Spleen (tissue), 13 donors: ENCODE measurements at places on chromosomes 11 and 22. TPM values are rescaled to one million over a fixed set of nuclear protein-coding genes. Genes with fewer than 3 reads are reported as not detected.

ST14 gene
- total RNA-seq = 12.0 TPM

OR52E8 gene
- not detected for total RNA-seq

HSPB2 gene
- 1.4 TPM for total RNA-seq

CRYBB2 gene
- not detected for total RNA-seq

MRPL49 gene
- total RNA-seq = 37.9 TPM

POU2AF2 gene
- not detected for total RNA-seq

KRTAP5-4 gene
- not detected for total RNA-seq

PNPLA3 gene
- total RNA-seq = not detected

SLC22A25 gene
- not detected for total RNA-seq

TXNRD2 gene
- 44.8 TPM for total RNA-seq

AGBL2 gene
- total RNA-seq = 2.5 TPM

MYOD1 gene
- not detected for total RNA-seq

C11orf87 gene
- not detected for total RNA-seq

DNA sequence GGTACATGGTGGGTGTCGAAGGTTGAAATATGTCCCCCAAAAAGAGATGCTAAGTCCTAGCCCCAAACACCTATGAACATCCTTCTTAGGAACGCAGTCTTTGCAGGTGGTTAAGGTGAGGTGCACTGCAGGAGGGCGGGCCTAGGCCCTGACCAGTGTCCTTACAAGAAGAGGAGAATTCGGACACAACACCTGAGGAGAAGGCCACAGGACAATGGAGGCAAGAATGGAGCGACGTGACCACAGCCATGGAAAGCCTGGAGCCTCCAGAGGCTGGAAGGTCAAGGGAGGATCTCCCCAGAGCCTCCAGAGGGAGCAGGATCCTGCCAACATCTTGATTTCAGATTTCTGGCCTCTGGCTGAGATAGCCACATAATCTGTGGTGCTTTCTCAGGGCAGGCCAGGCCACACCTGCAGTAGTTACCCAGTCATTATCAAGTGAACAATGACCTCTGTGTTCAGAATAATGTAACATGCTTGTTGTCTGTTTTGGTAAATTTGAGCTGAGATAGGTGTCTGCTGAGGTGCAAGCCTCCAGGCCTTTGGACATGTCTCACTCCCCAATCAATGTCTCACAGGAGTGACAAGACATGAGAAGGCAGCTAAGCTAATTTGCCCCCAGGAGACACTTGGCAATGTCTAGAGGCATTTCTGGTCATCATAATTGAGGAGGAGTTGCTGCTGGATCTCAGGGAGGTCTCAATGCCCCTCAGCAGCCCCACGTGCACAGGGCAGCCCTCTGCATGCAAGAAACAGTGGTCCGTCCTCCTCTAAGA, 498.9 kb downstream of the BRD1 start:
- peak; percentile 41 for DNase-seq

DNA sequence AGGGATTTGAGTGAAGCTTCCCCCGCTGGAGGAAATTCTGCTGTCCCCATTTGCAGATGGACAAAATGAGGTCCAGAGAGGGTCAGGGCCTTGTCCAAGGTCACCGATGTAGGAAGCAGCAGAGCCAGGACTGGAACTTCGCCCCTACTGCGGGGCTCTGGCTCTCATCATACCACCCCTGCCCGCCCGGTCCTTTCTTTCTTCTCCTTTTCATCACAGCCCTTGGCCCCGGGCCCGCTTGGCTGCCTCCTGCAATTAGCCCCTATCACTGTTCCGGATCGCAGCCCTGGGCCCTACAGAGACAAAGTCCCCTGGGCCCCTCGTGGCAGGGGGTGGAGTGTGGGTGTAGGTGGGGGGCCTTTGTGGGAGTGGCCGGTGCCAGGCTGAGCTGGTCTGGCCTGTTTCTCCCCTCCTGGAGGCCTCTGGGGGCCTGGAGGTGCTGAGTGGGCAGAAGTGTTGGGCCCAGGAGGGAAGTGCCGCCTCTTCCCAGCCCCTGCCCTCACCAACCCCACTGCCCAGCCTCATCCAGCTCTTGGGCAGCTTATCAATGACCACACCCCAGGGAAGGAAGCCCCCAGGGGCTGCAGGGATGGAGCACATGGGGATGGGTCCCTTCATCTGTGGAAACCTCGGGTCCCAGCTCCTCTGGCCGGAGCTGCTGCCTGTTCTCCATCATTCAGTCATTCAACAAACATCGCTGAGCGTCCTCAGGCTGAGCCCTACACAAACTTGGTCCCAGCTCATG, 3.4 kb downstream of the EMID1 start:
- DNase-seq = peak; percentile 82

DNA sequence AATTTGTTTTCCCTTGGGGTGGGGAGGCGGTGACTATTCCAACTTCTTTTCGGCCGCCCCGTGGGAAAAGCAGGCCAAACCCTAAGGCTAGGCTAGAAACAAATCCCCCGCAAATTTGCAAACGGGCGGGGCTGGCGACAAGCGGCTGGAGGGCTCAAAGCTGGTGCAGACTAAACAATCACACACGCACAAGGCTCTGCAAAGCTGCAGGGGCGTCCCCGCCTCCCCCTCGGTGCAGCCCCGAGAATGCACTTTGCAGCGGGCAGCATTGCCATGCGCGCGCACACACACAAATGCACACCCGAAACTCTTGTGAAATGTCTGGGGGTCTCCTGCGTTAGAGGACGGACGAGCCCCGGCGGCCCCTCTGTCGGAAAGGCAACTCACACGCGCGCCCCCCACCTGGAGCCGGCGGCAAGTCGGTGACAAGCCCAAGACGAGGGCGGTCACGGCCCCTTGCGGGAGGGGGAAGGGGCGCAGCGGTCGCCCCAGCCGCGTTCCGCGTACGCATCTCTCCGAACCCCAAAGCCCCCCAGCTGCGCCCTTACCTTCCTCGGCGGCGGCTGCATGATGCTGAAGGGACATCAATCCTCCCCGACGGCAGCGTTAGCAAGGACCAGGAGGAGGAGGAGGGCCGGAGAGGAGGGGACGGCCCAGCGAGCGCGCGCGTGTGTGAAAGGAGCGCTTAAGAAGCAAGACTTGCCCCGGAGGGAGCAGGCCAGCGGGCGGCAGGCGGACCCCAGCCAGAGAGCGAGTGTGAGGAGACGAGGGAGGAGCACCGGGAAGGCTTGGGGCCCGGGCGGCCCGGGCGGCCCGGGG, 600 bp downstream of the FCHSD2 start:
- peak; percentile 95 for DNase-seq

- no peak for DNase-seq
Observed at GRCh38 chr11:129237880-129238638, 45.9 kb upstream of the ARHGAP32 start.

- DNase-seq = no peak
Observed at GRCh38 chr11:1341928-1342524, 32.6 kb upstream of the TOLLIP start.

DNA sequence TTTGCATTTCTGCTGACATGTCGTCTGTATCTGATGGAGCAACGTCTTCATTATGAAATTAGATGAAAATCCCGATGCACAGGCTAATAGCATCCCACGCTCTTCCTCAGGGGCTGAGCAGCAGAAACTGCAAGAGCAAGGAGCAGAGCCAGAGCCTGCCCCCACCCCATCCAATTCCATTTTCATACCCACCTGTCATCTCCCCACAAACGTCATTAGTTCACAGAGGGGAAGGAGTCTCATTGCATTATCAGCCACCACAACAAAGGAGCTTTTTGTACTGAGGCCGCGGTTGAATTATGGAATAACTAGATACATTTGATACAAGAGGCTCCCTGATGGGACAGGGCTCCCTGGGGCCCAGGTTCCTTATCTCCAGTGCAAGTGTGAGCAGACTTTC, 515.0 kb downstream of the NTM start:
- no peak for DNase-seq

- no peak for DNase-seq
Observed at GRCh38 chr11:63920126-63920938, 3.4 kb upstream of the RCOR2 start.

DNA sequence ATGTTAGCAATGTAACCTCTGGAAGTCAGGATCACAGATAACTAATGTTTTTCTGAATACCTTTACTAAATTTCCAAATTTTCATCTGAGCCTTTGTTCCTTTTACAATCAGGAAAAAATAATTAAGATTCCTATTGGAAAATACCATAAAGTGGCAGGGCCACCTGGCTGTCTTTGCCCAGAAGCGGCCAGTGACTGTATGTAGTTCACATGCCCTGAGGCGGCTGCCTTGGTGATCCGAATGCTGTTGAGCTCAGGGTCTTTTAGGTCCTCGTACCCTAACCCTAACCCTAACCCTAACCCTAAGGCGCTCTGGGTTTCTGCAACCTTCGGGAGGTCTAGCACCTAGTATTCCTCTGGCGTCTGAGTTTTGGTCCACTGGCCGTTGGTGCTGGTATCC, 8.5 kb upstream of the ARFGAP3 start:
- DNase-seq = no peak

GRCh38 chr11:64898076-64898445, 18.9 kb downstream of the ATG2A start:
- DNase-seq = no peak

- no peak for DNase-seq
Observed at GRCh38 chr11:60717956-60718355, 6.6 kb upstream of the MS4A18 start.

GRCh38 chr11:57461841-57462489, 1.6 kb downstream of the RTN4RL2 start:
- no peak for DNase-seq

GRCh38 chr11:22928207-22928917, 68.1 kb upstream of the CCDC179 start:
- DNase-seq = no peak

- DNase-seq = peak; percentile 1
Observed at GRCh38 chr11:16796311-16796710, 57.9 kb downstream of the C11orf58 start.

DNA sequence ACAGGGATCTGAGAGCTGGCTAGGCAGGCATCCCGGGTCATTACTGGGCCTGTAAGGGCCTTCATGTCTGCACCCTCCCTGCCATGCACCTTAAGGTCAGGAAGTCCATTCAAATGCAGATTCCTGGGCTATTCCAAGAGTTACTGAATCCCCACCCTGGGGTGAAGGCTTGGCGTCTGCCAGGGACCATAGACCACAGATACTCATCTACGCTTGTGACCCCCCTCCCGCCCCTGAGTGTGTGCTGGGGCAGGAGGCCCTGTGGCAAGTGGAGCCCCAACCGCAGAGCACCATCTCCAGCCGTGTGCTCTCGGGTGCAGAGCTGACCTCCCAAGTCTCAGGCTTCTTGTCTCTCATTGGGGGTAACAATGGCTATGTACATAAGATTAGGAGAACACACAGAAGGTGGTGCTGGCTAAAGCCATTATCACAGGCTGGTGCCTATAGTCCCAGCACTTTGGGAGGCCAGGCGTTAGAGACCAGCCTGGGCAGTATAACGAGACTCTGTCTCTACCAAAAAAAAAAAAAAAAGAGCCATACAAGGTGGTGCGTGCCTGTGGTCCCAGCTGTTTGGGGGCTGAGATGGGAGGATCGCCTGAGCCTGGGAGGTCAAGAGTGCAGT, 19.1 kb upstream of the KCNQ1OT1 start:
- DNase-seq = no peak

GRCh38 chr11:96785073-96785472, 395.3 kb downstream of the JRKL start:
- no peak for DNase-seq

- no peak for DNase-seq
Observed at GRCh38 chr11:93389737-93390136, 59.2 kb downstream of the DEUP1 start.

DNA sequence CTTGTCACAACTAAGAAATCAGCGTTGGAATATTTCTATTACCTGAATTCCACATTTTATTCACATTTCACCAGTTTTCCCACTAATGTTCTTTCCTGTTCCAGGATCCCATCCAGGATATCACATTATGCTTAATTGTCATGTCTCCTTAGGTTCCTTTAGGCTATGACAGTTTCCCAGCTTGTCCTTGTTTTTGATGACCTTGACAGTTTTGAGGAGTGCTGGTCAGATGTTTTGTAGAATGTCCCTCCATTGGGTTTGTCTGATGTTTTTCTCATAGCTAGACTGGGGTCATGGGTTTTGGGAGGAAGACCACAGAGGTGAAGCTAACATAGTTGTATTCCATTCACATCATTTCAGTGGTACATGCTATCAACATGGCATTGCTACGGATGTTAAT, 80.8 kb upstream of the HEPHL1 start:
- DNase-seq = no peak

- DNase-seq = no peak
Observed at GRCh38 chr11:44427432-44427831, 117.5 kb upstream of the ALX4 start.

DNA sequence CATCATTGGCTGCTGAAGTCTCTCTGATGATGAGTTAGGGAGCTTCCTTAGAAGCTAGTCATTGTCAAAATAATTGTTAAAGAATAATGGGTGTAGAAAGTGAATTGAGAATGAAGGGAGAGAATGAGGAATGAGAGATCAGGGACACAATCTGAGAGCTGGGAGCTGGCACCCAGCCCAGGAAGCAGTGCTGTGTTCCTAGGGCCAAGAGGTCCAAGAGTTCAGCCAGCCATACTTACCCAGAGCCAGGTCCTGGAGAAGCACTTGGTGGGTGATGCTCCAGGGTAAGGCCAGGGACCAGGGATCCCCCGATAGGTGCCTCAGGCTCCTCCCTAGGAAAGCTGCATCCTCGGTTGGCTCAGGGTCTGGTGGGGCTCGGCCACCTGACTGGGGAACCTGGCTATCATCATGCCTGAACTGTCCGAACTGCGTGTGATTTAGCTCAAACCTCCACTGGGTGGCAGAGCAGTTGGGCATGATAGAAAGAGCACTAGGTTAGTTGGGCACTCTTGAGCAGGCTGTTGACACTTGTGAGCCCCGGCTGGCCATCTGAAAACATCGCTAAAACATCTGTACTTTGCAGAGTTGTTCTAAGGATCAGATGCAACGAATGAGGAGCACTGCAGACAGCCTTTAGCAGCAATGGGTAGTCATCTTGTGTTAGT, 123.9 kb upstream of the NCAM1 start:
- no peak for DNase-seq

GRCh38 chr11:126354631-126355323, 709 bp upstream of the ST3GAL4 start:
- peak; percentile 70 for DNase-seq

- no peak for DNase-seq
Observed at GRCh38 chr11:66970371-66970806, 4.7 kb upstream of the C11orf86 start.

GRCh38 chr11:86574493-86575207, 97.8 kb downstream of the ME3 start:
- no peak for DNase-seq
